Activated naive CD8-positive, alpha-beta T cell treated with anti-CD3 and anti-CD28 coated beads, Interleukin-2, amount 10 ng/mL, durations not matched to agents 7 days and 5 days (primary cell): ENCODE measurements at places on chromosomes 2 and 18. TPM values are rescaled to one million over a fixed set of nuclear protein-coding genes. Genes with fewer than 3 reads are reported as not detected.

RGPD3 gene
- total RNA-seq, result 0.14 TPM

UPP2 gene
- total RNA-seq, result not detected

CNRIP1 gene
- total RNA-seq, result not detected

CHN1 gene
- total RNA-seq, result 3.5 TPM

C1GALT1C1L gene
- total RNA-seq, result not detected

FOXI3 gene
- total RNA-seq, result not detected

ANKRD30B gene
- not detected for total RNA-seq

LCT gene
- 0.39 TPM for total RNA-seq

DNA sequence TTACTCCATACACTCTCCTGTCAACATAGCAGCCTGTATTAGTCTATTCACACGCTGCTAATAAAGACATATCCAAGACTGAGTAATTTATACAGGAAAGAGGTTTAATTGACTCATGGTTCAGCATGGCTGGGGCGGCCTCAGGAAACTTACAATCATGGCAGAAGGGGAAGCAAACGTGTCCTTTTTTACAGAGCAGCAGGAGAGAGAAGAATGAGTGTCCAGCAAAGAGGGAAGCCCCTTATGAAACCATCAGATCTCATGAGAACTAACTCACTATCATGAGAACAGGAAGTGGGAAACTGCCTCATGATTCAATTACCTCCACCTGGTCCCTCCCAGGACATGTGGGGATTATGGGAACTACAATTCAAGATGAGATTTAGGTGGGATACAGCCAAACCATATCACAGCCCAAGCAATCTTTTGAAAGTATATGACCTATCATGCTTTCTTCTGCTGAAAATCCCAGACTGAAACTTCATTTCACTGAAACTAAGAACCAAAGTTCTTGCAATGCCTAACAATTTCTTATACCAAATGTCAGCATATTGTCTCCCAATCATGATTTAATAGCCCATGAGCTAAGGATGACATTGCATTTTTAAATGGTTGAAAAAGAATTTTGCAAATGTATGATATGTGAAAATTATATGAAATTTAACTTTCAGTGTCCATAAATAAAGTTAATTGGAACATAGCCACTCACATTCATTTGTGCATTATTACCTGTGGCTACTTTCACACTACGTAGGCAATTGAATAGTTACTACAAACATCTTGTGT is 686.8 kb upstream of the ZEB2 start:
- H3K36me3 ChIP-seq, result no peaks in the 10 kb centered on the region
- H3K4me1 ChIP-seq, result no peaks in the 10 kb centered on the region
- no peak overlapping the region for H3K4me3 ChIP-seq
- H3K27me3 ChIP-seq, result no peaks in the 10 kb centered on the region
- DNase-seq, result no peak

- H3K27me3 ChIP-seq, result peaks cover 2% of the 10 kb centered on the region
- H3K4me1 ChIP-seq, result peaks cover 3% of the 10 kb centered on the region
- no peaks in the 10 kb centered on the region for H3K36me3 ChIP-seq
- no peak overlapping the region for H3K4me3 ChIP-seq
- DNase-seq, result no peak
- no peak overlapping the region for H3K27ac ChIP-seq
Observed at GRCh38 chr18:48771641-48772375, 179.0 kb downstream of the SMAD7 start.

DNA sequence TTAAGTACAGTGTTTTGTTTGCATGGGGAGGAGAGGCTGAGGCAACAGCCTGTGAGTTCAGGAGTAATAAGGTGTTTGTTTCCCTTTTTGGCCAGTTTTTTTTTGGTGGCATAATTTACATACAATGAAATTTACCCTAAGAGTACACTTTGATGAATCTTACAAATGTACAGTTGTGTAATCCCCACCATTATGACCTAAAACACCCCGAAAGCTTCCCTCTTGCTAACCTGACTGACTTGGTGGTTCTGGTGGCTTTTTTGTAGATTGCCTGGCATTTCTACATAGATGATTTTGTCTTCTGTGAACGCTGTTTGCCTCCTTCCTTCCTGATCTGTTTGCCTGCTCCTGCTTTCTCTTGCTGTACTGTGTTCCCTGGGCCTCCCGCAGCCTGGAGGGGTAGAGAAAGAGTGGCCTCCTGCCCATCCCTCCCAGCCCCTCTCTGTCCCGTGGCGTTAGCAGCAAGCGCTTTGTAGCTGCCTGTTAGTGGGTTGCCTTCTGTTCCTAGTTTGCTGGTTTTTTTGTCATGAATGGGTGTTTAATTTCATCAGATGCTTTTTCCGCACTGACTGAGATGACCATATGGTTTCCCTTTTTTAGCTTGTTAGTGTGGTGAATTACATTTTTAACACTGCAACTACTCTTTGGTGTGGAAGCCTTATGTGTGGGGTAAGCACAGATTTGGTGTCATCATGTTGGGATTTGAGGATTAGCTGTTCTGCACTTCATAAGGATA is 32.1 kb downstream of the ASAP2 start:
- H3K27ac ChIP-seq, result no peak overlapping the region
- DNase-seq, result no peak
- peaks cover 4% of the 10 kb centered on the region for H3K27me3 ChIP-seq
- H3K4me1 ChIP-seq, result no peaks in the 10 kb centered on the region
- H3K36me3 ChIP-seq, result no peaks in the 10 kb centered on the region

GRCh38 chr2:19070886-19071285 is 287.5 kb downstream of the OSR1 start:
- DNase-seq, result no peak
- H3K4me1 ChIP-seq, result no peaks in the 10 kb centered on the region
- H3K4me3 ChIP-seq, result no peak overlapping the region
- H3K27ac ChIP-seq, result no peak overlapping the region
- H3K36me3 ChIP-seq, result no peaks in the 10 kb centered on the region

- no peak overlapping the region for H3K27ac ChIP-seq
- no peaks in the 10 kb centered on the region for H3K36me3 ChIP-seq
- no peaks in the 10 kb centered on the region for H3K4me1 ChIP-seq
- no peaks in the 10 kb centered on the region for H3K27me3 ChIP-seq
- DNase-seq, result no peak
Observed at GRCh38 chr18:26963292-26963691, 97.8 kb upstream of the AQP4 start.

DNA sequence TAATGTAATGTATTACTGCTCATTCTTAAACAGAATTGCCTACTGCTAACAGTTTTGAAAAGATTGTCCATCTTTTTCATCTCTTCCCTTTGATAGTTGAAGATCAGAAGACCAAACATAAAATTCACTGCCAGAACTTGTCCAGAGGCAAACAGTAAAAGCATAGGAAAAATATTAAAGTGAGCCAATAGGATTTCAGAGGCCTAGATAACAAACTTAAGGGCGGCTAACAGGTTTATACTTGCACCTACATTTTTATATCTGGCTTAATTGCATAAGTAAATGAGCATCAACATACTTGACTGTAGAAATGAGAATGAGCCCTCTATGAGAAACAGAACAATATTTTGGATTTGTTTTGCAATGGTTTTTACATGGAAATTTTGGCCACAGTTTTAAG is 30.3 kb downstream of the ZC3H15 start:
- H3K27ac ChIP-seq, result no peak overlapping the region
- H3K4me3 ChIP-seq, result no peak overlapping the region
- H3K4me1 ChIP-seq, result peaks cover 5% of the 10 kb centered on the region
- H3K27me3 ChIP-seq, result no peaks in the 10 kb centered on the region
- DNase-seq, result no peak
- peaks cover 24% of the 10 kb centered on the region for H3K36me3 ChIP-seq

GRCh38 chr2:241218131-241219029 is 29.9 kb downstream of the ANO7 start:
- peaks cover 15% of the 10 kb centered on the region for H3K4me1 ChIP-seq
- H3K4me3 ChIP-seq, result peak overlapping the region; percentile 87
- peak; percentile 66 for DNase-seq
- H3K27me3 ChIP-seq, result peaks cover 25% of the 10 kb centered on the region
- H3K36me3 ChIP-seq, result no peaks in the 10 kb centered on the region
- H3K27ac ChIP-seq, result peak overlapping the region; percentile 54

- no peak for DNase-seq
- peaks cover 31% of the 10 kb centered on the region for H3K36me3 ChIP-seq
- H3K27me3 ChIP-seq, result no peaks in the 10 kb centered on the region
- no peak overlapping the region for H3K4me3 ChIP-seq
- no peaks in the 10 kb centered on the region for H3K4me1 ChIP-seq
- H3K27ac ChIP-seq, result no peak overlapping the region
Observed at GRCh38 chr2:32738939-32739338, 111.1 kb downstream of the TTC27 start.

- H3K27me3 ChIP-seq, result no peaks in the 10 kb centered on the region
- H3K36me3 ChIP-seq, result peaks cover 47% of the 10 kb centered on the region
- no peak overlapping the region for H3K27ac ChIP-seq
- peaks cover 17% of the 10 kb centered on the region for H3K4me1 ChIP-seq
Observed at GRCh38 chr2:134954065-134954464, 35.4 kb downstream of the CCNT2 start.

- H3K4me1 ChIP-seq, result peaks cover 14% of the 10 kb centered on the region
- H3K36me3 ChIP-seq, result no peaks in the 10 kb centered on the region
- no peak overlapping the region for H3K4me3 ChIP-seq
- no peak overlapping the region for H3K27ac ChIP-seq
Observed at GRCh38 chr2:2689306-2689705, 358.2 kb upstream of the MYT1L start.

DNA sequence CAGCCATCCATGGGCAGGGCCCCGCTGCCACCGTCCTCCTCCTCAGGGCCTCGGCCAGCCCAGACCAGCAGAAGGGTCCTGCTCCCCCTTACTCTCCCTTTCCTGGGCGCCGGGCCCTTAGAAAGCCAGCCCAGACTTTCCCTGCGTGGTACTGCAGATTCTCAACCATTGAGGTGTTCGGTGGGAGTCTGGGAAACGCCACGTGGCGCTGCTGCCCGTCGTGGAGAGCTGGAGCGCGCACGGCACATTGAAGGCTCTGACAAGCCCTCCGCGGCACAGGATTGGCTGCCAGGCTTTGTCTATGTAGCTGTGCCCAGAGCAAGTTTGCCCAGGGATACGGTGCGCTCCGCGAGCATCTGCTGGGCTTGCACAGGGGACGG is 10.4 kb upstream of the KLHL30 start:
- no peak for DNase-seq
- peaks cover 3% of the 10 kb centered on the region for H3K27me3 ChIP-seq
- no peak overlapping the region for H3K4me3 ChIP-seq
- peaks cover 2% of the 10 kb centered on the region for H3K4me1 ChIP-seq
- H3K36me3 ChIP-seq, result no peaks in the 10 kb centered on the region

DNA sequence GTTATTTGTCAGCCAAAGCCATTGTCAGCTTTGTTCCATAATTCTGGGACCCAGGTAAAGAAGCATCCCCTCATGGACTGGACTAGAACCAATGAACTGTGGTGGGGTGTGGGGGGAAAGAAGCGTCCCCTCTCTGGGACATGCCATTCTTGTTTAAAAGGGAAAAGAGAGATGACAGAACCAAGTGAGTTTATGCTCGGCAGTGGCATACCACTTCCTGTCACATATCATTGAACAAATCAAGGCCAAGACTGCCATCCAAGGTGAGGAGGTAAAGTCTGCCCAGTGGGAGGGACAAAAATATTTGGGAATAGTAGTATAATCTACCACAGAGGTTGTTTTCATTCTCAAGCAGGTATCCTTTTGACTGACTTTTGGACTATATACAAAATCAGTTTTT is 4.7 kb upstream of the GLS start:
- peaks cover 14% of the 10 kb centered on the region for H3K4me1 ChIP-seq
- peak overlapping the region; percentile 62 for H3K4me3 ChIP-seq
- H3K27me3 ChIP-seq, result no peaks in the 10 kb centered on the region
- peak overlapping the region; percentile 77 for H3K27ac ChIP-seq
- no peaks in the 10 kb centered on the region for H3K36me3 ChIP-seq
- no peak for DNase-seq

- H3K27ac ChIP-seq, result no peak overlapping the region
- peaks cover 59% of the 10 kb centered on the region for H3K4me1 ChIP-seq
- H3K27me3 ChIP-seq, result peaks cover 2% of the 10 kb centered on the region
- H3K4me3 ChIP-seq, result no peak overlapping the region
- no peak for DNase-seq
Observed at GRCh38 chr2:160425434-160426151, 68.0 kb downstream of the RBMS1 start.

GRCh38 chr2:25343187-25343825 is 1.6 kb upstream of the DNMT3A start:
- H3K4me1 ChIP-seq, result peaks cover 29% of the 10 kb centered on the region
- no peaks in the 10 kb centered on the region for H3K36me3 ChIP-seq
- DNase-seq, result no peak
- H3K27me3 ChIP-seq, result no peaks in the 10 kb centered on the region
- no peak overlapping the region for H3K27ac ChIP-seq

- no peak overlapping the region for H3K27ac ChIP-seq
- DNase-seq, result no peak
- peak overlapping the region; percentile 25 for H3K4me3 ChIP-seq
- H3K27me3 ChIP-seq, result no peaks in the 10 kb centered on the region
Observed at GRCh38 chr2:161123531-161124030, 36.6 kb upstream of the TANK start.

DNA sequence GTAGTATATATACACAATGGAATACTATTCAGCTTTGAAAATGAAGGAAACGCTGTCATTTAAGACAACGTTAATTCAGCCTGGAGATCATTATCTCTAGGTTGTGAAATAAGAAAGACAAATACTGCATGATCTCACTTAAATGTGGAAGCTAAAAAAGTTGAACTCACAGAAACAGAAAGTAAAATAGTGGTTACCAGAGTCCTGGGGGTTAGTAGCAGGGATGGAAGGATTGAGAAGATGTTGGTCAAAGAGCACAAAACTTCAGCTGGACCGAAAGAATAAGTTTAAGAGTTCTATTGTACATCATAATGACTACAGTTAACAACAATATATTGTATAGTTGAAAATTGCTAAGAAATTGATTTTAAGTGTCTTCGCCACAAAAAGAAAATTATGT is 670.3 kb downstream of the NR4A2 start:
- H3K4me3 ChIP-seq, result no peak overlapping the region
- DNase-seq, result no peak
- no peak overlapping the region for H3K27ac ChIP-seq
- no peaks in the 10 kb centered on the region for H3K4me1 ChIP-seq
- H3K36me3 ChIP-seq, result no peaks in the 10 kb centered on the region

DNA sequence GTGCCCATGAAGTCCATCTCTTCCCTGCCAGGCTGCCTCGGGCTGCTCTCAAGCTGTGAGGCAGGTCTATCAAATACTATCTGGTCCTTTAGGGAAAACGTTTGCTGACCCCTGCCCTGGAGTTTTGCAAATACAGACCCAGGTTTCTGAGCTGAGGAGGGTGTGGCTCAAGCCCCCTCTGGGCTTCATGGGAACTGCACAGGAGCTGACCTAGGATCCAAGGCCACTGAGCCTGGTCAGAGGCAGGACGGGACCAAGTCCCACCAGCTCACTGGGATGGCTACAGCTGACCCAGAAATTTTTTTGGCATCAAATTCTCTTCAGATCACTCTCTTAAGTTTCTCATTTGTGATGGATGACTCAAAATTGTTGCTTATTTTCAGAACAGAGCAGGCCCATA is 14.1 kb downstream of the ZNF516 start:
- no peak overlapping the region for H3K4me3 ChIP-seq
- no peak for DNase-seq
- H3K4me1 ChIP-seq, result peaks cover 12% of the 10 kb centered on the region
- no peaks in the 10 kb centered on the region for H3K27me3 ChIP-seq
- H3K36me3 ChIP-seq, result no peaks in the 10 kb centered on the region

- H3K4me3 ChIP-seq, result no peak overlapping the region
- H3K4me1 ChIP-seq, result peaks cover 6% of the 10 kb centered on the region
- peaks cover 4% of the 10 kb centered on the region for H3K27me3 ChIP-seq
- no peak overlapping the region for H3K27ac ChIP-seq
Observed at GRCh38 chr2:27737676-27738348, 33.7 kb upstream of the MRPL33 start.
